ENCODE measurements at places on chromosomes 2 and 18. TPM values are rescaled to one million over a fixed set of nuclear protein-coding genes. Genes with fewer than 3 reads are reported as not detected.

The LRP2 gene
- polyA plus RNA-seq = not detected

DNA sequence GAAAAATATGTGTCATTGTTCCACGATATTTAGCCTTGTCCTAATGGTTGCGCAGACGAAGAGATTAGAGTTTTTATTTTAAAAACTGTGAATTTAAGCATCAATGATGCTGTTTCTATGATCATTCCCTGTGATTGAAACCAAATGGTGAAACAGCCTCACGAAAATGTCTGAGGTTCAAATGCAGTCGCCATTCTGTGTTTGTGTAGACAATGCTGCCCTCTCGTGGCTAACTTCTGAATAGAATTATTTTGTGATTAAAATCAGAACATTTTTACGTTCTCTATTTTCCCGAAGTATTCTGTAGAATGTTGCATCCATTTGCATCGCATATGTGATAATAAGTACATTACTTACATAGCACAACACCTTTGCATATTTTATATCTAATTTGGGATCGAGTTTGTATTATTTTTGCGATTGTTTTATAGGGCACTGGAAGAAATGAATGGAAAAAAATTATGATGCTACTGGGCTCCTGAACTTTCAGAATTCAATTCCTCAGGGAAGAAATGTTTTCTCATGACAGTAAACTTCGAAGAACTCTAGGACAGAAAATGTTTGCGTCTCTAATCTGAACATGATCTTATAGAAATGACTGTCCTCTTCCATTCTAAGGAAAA is 54.8 kb upstream of the CREB1 start:
- DNase-seq = peak; percentile 55

DNA sequence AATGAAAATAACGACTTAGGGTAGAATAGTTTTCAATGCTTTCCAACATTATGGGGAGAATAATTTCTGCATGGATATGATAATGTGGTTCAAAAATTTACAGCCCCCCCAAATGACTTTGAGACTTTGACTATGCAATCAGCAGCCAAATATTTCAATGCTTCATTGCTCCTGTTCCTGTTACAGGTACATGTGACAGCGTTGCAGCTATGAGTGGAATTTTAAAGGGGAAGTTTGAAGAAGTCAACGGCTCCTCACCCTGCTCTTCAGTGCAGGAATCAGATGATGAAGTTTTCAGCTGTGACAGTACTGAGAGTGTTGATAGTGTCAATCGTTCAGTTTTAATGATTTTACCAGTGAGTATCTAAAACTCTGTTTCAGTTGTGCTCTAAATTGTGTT is 25.1 kb downstream of the CSRNP3 start:
- DNase-seq = no peak

DNA sequence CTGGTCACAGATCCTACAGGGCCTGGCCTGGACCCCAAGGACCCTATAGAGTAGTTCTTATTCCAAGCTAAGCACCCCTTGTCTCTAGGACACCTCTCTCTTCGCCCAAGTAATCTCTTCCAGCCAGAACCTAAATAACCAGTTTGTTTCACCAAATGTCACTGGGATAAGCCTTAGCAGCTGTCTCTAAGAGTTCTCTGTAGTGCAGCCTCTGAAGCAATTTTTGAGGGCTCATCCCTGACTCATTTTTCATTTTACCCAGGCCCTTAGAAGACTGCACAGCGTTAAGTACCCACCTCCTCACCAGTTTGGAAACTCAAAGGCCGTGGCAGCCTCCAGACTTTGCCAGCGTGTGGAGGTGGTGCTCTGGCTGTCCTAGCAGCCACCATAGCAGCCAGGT is 290.1 kb upstream of the SIX2 start:
- DNase-seq = no peak

DNA sequence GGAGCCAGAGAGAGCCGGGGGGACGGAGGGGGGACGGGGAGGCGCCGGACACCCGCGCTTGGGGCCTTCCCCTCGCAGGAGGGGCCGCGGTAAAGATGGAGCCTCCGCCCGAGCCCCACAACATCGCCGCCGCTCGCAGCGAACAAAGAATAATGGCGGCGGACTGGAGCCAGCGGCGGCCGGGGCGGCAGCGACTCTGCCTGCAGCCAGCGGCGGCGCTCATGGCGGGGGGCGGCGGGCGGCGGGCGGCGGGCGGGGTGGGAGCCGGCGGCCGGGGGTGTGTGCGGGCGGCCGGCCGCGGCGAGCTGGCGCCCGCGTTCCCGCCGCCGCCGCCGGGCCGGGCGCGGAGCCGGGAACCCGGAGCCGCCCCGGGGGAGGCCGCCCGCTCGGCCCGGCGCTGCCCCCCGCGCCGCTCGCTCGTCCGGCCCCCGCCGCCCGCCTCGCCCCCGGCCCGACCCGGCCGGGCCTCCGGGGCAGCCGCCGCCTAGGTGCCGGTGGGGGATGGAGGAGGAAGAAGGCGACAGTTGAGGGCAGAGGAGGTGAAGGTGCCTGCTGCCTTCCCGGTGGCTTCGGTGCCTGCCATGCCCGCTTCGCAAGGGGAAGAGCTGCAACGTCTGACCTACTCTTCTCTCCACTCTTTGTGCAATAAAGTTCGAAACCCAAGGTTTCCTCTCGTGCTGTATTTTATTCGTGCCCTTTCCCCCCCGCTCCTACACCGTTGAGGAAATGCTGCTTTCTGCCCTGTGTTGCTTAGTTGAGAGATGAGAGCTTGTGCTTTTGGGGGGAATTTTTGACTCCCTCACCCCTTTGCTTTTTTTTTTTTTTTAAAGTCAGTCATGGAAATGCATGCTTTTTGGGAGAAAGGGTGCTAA is 634 bp downstream of the CREB1 start:
- DNase-seq = peak; percentile 71

Measured in CD4-positive, alpha-beta memory T cell (primary cell).